ENCODE measurements at places on chromosomes 1 and 21.
A peak's percentile ranks its signal among the peaks of the same experiment; 100 is the strongest.

DNA sequence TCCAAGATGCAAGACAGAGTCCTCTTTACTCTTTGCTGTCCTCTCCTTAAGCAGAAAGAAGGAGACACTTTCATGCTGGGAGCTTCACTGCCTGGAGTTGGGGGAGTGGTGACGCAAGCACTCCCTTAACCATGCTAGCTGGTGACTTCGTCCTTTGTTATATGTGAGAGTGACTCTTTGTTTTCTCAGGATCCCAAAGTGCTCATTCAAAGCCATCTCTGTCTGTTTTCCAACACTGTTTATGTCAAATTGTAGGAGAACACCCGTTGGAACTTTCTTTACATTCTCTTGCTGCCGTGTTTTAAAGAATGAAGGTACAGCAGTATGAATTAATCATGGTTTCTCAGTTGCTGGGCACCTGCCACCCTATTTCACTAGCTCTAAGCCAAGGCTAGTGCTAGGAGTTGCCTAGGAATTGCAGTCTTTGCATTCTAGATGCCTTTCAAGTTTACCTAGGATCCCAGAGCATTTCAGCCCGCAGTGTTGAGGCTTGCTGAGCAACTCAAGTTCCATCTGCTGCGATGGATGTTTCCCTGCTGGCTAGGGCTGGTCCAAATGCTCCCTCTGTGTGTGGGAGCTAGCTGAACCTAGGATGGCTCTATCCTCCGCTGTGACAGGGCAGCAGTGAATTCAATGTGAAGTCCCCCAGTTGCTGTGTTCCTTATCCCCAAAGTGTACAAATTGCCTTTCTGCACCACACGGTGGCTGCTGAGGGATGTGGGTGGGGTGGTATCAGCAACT, 82.6 kb upstream of the GPR52 start:
- DNase-seq, result no peak

DNA sequence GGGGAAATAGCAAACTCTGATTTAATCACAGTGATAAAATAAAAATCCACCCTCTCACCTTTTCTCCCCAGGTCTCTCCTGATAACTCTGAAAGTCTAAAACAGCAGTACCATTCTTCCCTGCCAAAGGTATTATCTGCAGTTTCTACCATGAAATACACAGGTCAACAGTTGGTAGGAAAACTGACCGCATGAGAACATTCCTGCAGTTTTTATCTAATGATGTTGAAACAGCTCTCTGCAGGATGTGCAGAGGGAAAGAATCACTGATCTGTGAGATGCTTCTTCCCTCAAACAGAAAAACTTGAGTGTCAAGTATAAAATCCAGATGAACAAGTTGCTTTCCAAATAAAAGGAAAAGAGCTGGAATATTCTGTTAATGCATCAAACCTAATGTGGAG, 39.1 kb downstream of the KCNJ6 start:
- DNase-seq, result no peak

DNA sequence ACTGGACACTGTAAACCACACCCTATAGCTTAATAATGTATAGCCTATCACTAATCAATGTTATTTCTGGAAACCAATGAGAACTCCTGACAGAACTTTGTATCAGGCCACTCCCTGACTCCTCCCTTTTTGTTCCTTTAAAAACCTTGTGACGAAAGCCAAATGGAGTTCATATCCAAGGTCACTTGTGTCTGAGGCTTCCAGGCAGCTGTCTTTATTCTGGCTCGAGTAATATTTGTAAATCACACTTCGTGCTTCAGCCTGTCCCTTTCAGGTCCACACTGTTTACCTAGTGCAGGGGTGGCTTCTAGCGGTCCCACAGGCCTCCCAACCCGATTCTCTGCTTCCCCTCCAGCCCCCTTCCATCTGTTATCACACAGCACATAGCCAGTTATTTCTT, 16.2 kb upstream of the CAPN9 start:
- DNase-seq, result peak; percentile 63

DNA sequence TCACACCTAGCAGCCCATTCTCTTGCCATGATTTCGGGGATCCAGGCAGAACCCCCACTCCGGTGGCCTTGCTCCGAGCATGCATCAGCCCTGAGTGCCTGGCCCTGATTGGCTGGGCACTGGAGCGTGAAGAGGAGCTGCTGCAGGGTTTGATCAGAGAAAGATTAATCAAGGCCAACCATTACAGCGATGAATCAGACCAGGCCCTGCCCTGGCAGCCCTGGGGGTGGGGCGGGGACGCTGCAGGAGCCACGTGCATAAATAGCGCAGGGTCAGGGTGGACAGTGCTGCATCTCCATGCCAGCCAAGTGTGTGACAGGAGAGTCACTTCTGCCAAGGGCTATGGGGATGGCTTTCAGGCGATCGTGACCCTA, 3.4 kb upstream of the FAM131C start:
- DNase-seq, result no peak

GRCh38 chr1:47431534-47431933, 6.3 kb upstream of the FOXD2 start:
- DNase-seq, result no peak

- DNase-seq, result peak; percentile 77
Measured at GRCh38 chr1:40592107-40592803, 60.8 kb downstream of the ZNF684 start.

GRCh38 chr1:6545276-6546112, 8.8 kb downstream of the NOL9 start:
- DNase-seq, result no peak

- no peak for DNase-seq
Measured at GRCh38 chr1:223759273-223759672, 46.9 kb downstream of the CAPN2 start.

- DNase-seq, result no peak
Measured at GRCh38 chr1:213680677-213681325, 307.0 kb upstream of the PROX1 start.

GRCh38 chr1:39132505-39133339, 71.8 kb upstream of the MACF1 start:
- peak; percentile 100 for DNase-seq

DNA sequence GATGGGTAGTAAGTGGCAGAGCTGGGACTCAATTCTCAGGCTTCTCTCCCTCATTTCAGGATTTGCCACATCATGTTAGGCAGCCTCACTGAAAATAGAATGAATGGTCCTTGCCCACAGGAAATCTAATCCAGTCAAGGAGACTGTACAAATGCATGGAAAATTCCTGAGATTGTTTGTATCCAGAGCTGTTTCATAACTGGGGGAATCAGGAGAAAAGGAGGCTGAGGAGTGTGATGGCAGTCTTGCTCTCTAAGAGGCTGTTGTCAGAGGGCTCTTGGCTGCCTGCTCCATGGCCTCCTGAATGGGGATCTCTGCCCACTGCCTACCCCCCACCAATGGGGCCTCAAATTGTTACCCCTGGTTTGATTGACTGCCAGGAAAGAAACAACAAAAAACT, 141.9 kb upstream of the TNR start:
- DNase-seq, result no peak

DNA sequence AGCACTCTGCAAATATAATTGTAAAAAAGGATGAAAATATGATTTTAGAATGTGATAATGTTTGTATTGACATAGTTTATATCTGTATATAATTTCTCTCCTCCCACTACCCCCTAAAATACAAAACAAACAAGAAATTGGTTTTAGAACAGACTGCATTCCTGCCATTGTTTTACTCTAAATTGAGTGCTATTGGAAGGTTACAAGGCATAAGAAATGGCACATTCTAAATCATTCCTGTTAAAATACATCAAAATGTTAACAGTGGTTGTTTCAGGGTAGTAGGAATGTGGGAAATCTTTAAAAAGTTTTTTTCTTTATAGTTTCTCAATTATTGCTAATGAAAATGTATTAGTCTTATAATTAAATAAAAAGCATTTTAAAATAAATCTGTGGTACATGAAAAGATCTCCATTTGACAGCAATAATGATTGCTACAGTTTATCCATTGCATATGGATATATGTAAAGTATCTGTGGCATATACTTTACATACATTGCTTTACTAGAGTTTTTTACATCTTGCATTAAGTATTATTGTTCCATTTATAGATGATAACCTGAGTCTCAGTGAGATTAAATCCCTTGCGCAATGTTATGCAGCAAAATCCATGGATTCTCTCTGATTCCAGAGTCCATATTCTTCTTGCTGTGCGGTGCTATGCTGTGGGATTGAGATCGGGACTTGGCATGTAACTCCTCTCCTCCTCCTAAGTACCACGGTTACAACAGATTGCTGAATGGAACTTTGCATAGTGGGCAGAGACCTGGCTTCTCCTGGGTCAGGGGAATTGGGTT, 319.8 kb downstream of the LMO4 start:
- no peak for DNase-seq

- no peak for DNase-seq
Measured at GRCh38 chr1:30029677-30030076, 693.7 kb downstream of the MATN1 start.

DNA sequence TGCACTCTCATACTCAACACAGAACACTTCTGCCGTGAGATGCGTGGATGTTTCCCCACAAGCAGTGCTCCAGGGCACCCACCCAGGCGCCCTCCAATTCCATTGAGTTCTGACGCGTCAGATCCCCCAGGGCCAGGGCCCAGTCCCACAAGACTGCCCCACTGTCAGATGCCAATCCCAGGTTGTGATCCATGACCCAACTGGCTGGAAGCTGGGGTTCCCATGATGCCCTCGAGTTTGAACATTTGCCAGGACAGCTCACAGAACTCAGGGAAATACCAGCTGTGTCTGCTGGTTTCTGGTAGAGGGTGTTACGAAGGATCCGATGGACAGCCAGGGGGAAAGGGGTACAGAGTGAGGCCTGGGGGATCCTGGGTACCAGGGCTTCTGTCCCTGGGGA, 58.4 kb downstream of the AGPAT3 start:
- DNase-seq, result no peak

DNA sequence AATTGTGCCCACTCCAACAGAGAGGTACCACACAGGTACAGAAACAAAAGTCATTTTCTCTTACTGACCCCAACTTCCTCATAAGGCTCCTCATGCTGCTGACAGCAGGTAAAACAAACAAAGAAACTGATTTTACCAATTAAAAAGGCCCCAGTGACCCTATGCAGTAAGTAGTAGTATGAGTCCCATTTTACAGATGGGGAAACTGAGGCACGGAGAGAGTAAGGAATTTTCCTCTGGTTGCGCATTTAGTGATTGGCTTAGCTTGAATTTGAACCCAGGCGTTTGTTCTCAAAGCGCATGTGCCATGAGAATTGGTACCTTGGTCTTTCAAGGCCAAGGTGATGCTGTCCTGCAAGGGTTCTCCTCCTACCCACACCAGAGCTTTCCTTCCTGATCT, 66.1 kb upstream of the ZBTB40 start:
- DNase-seq, result no peak

- DNase-seq, result no peak
Measured at GRCh38 chr1:23611601-23612327, 52.5 kb upstream of the ID3 start.

DNA sequence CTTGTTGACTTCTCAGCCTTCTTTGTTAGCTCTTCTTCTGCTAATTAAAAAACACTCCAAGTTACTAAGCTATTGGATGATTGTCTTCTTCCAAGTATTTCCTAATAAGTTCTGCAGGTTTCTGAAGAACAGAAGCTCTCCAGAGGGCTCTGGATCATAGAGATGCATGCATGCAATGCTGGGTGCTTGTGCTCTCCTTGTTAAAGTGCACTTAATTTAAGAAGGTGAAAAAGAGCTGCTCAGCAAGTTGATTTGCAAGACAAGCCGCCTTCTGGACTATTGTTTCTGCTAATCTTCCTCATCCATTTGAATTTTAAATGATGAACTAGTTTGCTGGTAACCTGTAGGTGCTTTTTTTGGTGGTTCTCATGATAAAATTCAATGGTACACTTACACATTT, 16.1 kb downstream of the RRP15 start:
- no peak for DNase-seq

GRCh38 chr1:41876576-41877445, 41.9 kb downstream of the HIVEP3 start:
- DNase-seq, result no peak

GRCh38 chr1:85258536-85259117, 835 bp downstream of the C1orf52 start:
- DNase-seq, result no peak

Measured in NCI-H2029 (cell line).